ENCODE measurements at places on chromosomes 1 and 21.

DNA sequence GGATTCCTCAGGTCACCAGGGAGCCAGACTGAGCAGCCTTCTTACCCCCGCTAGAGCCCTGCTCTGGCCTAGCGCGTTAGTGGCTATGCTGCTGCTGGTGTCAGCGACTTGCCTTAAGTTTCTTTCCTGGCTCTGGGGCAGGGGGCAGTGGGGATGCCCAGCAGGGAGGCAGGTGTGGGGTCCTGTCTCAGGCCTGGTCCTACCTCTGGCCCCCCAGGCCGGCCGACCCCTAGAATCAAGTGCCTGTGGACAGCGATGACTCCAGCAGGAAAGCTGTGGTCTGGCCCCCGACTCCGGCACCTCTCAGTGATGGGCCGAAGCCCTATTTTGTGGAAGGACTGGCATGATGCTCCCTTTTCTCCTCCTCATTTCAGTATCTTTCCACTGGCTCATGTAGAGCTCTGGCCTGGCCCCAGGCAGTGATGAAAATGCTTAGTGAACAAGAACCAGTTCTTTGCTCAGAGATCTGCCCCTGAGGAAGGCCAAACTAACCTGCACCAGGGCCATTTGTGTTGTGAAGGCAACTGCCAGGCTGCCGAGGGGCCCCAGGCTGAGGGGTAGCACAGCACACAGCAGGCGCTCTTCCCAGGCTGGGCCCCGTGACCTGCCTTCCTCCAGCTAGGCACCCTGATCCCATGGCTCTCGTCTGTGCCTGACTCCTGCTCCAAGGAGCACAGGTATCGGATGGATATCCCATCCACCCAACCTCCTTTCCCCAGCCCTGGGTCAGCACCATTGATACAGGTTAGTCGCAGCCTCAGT is 23.7 kb downstream of the MRPL37 start:
- DNase-seq = no peak

GRCh38 chr21:45574691-45575090 is 32.5 kb upstream of the SLC19A1 start:
- no peak for DNase-seq

GRCh38 chr1:46456411-46456963 is 33.1 kb upstream of the DMBX1 start:
- no peak for DNase-seq

DNA sequence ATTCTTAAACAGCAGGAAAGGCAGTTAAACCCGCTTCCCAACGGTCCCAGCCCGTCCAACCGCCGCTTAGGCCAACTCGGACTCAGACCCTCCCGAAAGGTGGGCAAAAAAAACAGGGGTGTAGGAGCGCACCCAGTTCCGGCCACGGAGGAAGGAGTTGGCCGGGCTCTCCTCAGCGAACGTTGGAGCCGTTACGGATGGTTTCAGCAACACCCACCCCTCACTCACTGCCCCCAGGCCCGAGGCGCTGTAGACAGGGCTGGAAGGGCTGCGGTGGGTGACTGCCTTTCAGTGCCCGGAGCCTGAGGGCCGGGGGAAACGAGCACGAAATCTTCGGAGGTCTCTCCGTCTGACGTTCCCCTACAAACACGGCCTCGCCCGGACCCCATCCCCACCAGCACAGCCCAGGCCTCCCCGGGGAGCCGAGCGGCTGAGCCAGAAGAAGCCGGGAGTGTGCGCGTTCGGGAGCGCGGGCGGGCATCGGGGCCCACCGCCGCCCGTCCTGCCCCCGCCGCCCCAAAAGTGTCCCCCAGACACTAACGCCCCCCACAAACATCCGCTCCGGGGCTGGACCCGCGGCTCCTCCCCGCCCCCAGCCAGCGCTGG is 1.3 kb downstream of the KDM5B start:
- DNase-seq = peak; percentile 19

DNA sequence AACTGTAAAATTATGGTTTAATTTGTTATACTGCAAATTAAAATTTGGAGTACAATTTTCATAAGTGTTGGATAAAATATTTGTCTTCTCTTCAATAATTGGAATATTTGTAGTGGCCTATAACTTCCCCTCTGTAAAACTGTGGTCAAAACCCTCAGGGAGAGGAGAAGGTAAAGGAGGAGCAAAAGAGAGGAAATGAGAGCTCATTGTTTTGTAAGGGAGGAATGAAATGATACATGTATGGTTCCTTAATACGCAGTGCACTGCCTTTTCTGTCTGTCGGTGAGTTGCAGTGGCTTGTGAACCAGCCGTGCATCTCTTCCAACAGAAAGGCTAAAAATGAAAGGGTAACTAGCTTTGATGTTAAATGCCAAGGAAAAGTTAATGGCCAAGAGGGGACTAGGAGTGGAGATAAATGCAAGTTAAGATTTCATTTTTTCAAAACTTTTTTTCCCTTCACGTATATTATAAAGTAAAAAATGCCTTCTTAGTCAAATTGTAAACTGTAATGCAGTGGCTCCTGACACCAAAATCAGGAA is 26.4 kb downstream of the LRRC8D start:
- DNase-seq = no peak

- no peak for DNase-seq
These were observed 83.3 kb upstream of the SPATA6 start for GRCh38 chr1:48555271-48555670.

- DNase-seq = no peak
These were observed 115.2 kb upstream of the MAGI3 start for GRCh38 chr1:113275083-113275482.

DNA sequence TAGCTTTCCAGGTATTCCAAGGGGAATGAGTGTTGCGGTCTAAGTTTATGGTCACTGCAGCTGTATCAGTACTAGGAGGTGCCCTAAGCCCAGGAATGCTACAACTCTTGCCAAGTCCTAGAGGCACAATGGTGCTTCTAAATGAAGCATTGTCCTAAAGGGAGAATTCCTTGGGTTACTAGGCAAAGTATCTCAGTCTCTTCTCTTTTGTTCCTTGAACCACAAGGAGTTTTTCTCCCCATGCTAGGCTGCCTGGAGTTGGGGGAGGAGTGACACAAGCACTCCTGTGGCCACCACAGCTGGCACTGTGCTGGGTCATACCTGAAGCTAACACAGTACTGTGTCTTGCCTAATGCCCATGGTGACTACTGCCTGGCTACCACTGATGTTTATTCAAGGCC is 50.7 kb downstream of the KMO start:
- no peak for DNase-seq

DNA sequence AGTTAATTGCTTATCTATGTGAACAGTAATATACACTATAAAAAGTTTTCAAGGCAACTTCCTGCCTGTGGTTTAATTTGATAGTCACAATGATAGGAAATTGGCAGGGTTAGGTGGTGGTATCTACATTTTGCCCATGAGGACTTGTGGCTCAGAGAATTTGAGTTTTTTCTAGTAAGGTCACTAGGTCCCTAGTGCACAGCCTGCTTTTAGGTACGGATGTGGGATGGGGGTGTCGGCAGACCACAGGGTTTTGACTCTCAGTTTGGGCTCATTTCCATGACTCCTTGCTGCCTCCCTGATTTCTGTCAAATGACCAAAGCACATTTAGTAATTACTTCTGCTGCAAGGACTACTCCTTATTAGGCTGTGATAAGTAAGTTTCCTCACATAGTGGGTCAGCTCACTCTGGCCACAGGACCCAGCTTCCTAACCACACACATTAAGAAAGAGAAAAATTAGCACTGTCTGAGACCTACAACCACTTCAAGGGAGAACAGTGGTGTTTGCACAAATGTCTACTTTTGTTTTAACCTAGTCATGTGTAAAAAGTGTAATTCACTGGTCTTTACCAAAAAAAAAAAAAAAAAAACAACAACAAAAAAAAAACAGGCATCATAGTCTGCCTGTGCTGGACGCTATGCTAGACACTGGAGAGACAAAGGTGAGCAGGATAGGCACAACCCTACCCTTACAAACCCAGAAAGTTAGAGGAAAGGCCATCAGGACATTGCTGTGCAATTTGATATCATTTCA is 43.7 kb downstream of the MRPL39 start:
- no peak for DNase-seq

- DNase-seq = no peak
These were observed 38.4 kb downstream of the CLSTN1 start for GRCh38 chr1:9785406-9785805.

DNA sequence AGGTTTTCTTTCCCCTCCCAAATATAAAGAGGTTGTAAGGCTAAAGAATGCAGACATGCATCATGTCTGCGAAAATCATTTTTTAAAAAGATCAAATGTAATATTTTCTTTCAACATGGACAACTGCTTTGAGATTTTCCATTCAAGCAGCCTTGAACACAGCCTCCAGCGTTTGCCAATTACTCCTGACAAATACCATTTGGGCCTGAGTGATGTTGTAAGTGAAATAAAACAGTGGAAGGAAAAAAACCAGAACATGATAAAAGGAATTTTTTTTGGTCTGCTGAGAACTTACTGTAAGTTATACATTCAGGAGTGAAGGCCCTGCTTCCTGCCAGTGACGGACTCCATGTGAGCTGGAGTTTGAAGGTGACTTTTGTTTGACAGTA is 37.2 kb downstream of the SETD4 start:
- no peak for DNase-seq

DNA sequence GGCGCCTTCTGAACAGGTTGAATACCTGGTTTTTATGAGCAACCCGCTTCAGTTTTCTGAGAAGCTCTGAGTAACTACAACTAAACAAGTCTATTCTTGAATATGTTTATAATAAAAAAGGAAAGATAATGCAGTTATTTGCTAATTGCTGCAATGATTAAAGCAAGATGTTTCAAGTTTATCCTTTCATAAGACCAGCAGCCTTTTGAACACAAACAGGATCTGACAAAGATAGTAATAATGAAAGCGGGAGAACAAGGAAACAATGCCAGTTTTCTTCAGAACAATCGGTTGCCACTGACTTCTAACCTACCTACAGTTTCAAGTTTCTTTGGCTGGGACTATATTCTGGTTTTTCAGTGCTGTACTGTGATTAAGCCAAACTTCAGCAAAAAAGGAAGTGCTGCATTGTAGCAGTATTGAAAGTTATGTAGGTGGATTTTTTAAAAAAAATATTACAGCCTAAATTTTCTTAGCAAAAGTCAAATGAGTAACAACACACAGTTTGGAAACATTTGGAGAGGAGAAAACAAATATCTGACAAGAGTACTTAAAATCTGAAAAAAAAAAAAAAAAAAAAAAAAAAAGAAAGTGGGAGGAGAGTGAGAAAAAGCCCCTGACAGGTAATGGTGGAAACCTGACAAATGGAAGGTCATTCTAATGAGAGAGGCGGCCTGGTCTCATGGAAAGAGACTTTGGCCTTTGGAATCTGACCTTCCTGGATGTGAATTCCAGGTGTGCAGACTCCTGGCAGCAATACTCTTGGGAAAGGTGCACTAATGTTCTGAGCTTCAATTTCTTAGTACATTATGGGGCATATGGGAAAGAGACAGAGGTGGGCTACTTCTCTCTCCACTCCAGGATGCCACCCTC is 11.4 kb downstream of the KCNJ15 start:
- no peak for DNase-seq

GRCh38 chr1:222413436-222413835 is 134.5 kb downstream of the HHIPL2 start:
- no peak for DNase-seq

- DNase-seq = peak; percentile 53
These were observed 84.1 kb upstream of the C21orf91 start for GRCh38 chr21:17903029-17903806.

GRCh38 chr1:170932236-170932635 is 3.1 kb upstream of the MROH9 start:
- no peak for DNase-seq

DNA sequence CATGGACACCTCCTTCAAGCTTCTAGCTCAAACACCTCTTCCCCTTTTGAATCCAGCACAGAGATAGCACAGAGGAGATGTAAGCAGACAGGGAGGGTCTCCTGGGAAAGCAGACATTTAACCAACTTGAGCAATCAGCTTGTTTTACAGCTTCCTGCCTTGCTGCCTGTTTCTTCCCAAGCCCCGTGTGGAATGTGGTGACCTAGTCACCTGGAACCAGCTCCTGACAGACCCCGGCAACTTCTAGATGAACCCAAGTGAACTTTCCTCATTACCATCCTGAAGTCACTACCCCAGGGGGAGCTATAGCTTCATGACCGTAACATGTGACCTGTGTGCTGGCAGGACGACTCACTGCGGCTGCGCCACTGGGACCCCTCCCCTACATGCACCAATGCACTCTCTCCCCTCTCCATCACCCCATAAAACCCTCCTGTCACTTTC is 24.1 kb upstream of the TTF2 start:
- DNase-seq = no peak

- DNase-seq = no peak
These were observed 23.8 kb downstream of the STUM start for GRCh38 chr1:226572325-226572726.

DNA sequence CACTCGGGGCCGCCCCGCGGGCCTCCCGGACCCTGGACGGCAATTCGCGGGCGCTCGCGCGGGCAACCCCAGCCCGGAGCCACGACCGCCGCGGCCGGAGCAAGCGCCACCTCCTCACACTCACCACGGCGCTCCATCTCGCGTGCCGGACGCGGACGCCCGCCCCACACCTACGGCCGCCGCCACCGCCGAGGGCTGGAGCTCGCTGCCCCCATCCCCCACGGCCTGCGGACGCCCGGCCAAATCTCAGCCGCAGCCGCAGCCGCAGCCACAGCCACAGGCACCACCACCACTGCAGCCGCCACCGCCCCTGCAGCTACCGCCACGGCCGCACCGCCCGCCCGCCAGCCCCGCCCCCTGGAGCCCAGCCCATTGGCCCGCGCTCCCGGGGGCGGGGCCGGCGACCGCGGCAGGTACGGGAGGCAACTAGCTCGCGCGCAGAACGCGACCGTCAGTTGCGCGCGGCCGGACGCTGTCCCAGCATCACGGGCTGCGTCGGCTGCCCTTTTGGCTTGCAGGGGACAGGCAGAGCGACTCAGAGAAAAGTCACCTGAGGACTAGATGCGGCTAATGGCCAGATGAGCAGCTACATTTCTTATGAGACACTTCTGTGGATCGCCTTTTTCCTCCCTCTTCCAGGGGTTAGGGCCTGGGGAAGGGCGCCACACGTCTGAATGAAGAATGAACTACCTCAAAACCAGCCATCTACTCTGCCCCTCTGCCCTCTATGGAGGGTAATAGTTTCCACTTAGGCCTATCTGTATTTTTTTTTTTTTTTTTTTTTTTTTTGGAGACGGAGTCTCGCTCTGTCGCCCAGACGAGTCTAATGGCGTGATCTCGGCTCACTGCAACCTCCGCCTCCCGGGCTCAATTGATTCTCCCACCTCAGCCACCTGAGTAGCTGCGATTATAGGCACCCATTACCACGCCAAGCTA is at the start of gene ARHGAP29:
ARHGAP29 (minus strand) TSS at position 294 of the 936 bp plus-strand sequence. CDS start 5,973 bp downstream, outside the sequence.
- peak; percentile 94 for DNase-seq

DNA sequence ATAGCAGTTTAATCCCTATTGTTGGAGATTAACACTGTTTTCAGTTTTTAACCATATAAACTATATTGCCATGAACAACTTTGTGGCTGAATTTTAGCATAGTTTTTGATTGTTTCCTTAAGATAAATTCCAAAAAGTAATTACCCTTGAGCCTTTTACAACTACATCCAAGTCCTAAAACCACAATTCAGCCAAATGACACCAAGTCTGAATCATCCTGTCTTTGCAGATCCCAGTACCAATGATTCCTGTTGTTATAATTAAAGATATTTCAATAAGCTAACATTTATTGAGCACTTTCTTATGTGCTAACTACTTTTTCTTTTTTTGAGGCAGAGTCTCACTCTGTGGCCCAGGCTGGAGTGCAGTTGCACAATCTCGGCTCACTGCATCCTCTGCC is 35.6 kb downstream of the IL23R start:
- DNase-seq = no peak

All from lung microvascular endothelial cell (primary cell).